Astrocyte (in vitro differentiated cells and primary cell): ENCODE measurements at places on chromosomes 12 and 14. TPM values are rescaled to one million over a fixed set of nuclear protein-coding genes. Genes with fewer than 3 reads are reported as not detected.

The XPOT gene
- 142 and 144 TPM in 2 replicates for total RNA-seq

The TAS2R8 gene
- not detected in 2 replicates for total RNA-seq

The DACT1 gene
- 49.3 and 55.0 TPM in 2 replicates for total RNA-seq

The TCP11L2 gene
- total RNA-seq: 22.0 and 27.4 TPM in 2 replicates

The TTC6 gene
- not detected in 2 replicates for total RNA-seq

The COX8C gene
- not detected in 2 replicates for total RNA-seq

The TAS2R30 gene
- total RNA-seq: 1.3 and 1.7 TPM in 2 replicates

DNA sequence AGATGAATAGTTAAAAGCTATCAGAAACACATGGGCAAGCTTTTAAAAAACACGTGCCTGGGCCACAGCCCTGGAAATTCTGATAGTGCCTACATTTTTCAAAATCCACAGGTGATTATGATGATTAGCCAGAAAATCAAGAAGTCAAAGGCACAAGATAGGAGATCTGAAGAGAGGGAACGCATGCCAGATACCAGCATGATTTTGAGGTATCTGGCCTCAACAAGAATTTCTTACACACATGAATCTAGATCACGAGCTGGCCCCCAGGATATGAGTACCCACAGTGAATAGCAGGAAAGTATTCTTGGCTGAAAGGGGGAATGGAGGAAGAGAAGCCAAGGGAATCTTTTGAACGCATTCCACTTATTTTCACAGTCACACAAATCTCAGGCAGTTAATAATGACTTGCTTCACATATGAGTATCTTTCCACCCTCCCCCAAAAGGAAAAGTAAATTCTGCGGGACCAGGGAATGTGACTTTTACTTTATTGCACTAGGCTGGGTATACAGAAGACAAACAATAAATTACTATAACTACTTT lies 438.2 kb downstream of the BCAT1 start:
- H3K27me3 ChIP-seq: no peaks in the 10 kb centered on the region
- no peaks in the 10 kb centered on the region for H3K36me3 ChIP-seq
- H3K4me3 ChIP-seq: no peak overlapping the region
- H3K27ac ChIP-seq: no peak overlapping the region
- no peaks in the 10 kb centered on the region for H3K4me1 ChIP-seq

- peak overlapping the region; percentile 77 for H3K4me3 ChIP-seq
- H3K36me3 ChIP-seq: no peaks in the 10 kb centered on the region
- peaks cover 21% of the 10 kb centered on the region for H3K4me1 ChIP-seq
Observed at GRCh38 chr12:27334042-27334720, 1.5 kb downstream of the BMAL2 start.

GRCh38 chr14:45133683-45134050 lies 614 bp downstream of the FKBP3 start:
- H3K36me3 ChIP-seq: peaks cover 6% of the 10 kb centered on the region
- peak overlapping the region; percentile 83 for H3K27ac ChIP-seq
- H3K27me3 ChIP-seq: no peaks in the 10 kb centered on the region

DNA sequence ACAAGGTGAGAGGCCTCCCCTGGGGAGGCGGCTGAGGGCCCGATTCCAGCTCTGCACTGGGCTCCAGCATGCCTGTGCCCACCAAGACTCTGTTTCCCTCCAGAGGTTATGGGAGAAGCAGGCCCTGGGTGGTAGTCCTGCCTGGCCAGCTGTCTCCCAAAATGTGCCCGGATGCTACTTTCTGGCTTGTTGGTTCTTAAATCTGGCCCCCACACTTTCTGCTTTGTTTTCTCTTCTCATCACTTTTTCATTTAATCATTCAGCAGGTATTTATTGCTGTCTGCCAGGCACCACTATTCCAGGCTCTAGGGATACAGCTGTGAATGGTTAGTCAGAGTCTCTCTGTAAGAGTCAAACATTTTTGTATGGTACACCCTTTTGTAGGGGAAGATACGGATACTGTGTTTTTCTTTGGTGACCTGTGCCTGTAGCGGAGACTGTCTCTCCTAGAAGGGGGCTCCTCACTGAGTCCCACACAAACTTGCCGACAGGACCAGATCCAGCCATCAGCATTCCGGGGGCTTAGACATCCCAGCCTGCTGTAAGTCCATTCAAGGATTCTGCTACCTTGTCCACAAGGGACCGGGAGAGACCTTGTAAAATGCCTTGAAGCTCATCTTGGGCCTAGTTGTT lies 3.8 kb downstream of the DHRS2 start:
- no peak overlapping the region for H3K27ac ChIP-seq
- no peaks in the 10 kb centered on the region for H3K27me3 ChIP-seq
- H3K4me1 ChIP-seq: no peaks in the 10 kb centered on the region
- H3K36me3 ChIP-seq: no peaks in the 10 kb centered on the region
- no peak for DNase-seq
- H3K4me3 ChIP-seq: no peak overlapping the region

GRCh38 chr14:68972507-68973218 lies 6.4 kb downstream of the ACTN1 start:
- H3K27me3 ChIP-seq: no peaks in the 10 kb centered on the region
- DNase-seq: no peak
- H3K36me3 ChIP-seq: peaks cover 72% of the 10 kb centered on the region
- H3K4me3 ChIP-seq: no peak overlapping the region
- H3K27ac ChIP-seq: peak overlapping the region; percentile 27
- peaks cover 90% of the 10 kb centered on the region for H3K4me1 ChIP-seq

DNA sequence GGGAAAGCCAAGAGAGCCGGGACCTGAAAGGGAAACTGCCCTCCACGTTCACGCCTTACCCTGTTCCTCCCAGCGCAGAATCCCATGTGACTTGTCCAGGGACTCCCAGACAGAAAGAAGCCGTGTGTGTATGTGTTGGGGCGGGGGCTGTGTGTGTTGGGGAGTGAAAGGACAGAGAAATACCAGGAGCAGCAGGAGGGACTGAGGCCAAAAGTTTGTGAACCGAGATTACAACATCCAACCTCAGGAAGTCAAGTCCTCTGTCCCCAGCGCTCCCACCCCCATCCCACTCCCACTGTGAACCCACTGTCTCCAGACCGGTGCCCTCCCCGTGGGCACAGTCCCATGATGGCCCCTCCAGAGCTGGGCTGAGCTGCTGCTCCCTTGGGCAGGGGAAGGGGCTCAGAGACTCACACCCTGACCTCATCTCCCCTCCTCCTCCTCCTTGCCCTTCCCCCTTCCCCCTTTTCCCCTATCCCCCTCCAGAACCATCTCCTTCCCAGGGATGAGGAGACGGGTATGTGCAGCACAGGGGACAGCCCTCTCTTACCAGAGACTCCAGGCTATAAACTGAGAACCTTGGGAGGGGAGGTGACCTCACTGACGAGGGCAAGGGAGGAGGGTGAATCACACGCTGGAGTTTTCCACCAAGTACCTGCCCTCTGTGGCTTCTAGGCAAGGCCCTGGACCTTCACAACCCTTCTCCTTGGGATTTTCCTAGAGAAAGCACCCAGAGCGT lies at the start of gene SLC6A12:
TSS of gene SLC6A12 (minus strand) at position 155 of the 739 bp plus-strand sequence. CDS start 4,171 bp downstream, outside the sequence.
- peaks cover 22% of the 10 kb centered on the region for H3K27me3 ChIP-seq
- no peaks in the 10 kb centered on the region for H3K36me3 ChIP-seq
- DNase-seq: no peak
- H3K4me1 ChIP-seq: no peaks in the 10 kb centered on the region
- no peak within 1 kb of the TSS for H3K4me3 ChIP-seq

DNA sequence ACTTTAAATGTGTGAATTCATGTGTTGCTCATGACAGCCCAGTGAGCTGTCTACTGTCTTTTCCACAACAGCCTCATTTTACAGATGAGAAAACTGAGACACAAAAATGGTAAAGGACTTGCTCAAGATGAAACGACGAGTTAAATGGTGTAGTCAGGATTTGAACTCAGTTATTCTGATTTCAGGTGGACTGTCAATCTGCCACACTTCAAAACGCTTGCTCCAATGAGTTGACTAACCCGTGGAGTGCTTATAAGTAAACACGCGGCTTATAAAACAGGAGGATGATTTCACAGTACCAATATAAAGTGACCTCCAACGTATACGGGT lies 652 bp upstream of the POLE2 start:
- no peaks in the 10 kb centered on the region for H3K36me3 ChIP-seq
- no peaks in the 10 kb centered on the region for H3K27me3 ChIP-seq
- H3K27ac ChIP-seq: no peak overlapping the region
- H3K4me3 ChIP-seq: no peak overlapping the region
- peaks cover 4% of the 10 kb centered on the region for H3K4me1 ChIP-seq
- DNase-seq: no peak

GRCh38 chr12:101582937-101583336 lies 11.8 kb upstream of the MYBPC1 start:
- no peak overlapping the region for H3K4me3 ChIP-seq
- H3K27me3 ChIP-seq: no peaks in the 10 kb centered on the region
- DNase-seq: no peak
- no peaks in the 10 kb centered on the region for H3K4me1 ChIP-seq
- H3K36me3 ChIP-seq: no peaks in the 10 kb centered on the region

DNA sequence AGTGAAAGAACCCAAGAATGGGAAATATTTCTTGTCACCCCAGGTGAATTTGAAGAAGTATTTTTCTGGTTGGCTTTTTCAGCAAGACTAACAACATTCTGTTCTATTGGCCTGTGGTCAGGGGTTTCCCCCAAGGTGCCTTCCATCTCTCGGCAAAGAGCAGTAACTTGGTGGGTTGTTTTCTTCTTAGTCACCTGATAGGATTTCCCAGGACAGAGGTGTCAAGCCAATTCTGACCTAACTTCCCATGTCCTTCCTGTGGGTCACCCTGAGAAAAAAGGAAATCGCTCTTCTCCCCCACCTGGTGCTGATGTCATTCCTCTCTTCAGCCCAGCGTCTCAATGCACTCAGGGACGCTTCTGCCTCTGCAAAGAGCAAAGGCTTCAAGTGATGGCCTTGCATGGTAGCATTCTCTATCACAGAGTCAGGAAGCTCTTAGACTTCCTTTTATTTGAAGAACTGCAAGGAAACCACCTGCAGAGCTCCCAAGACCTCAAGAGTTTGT lies 16.1 kb upstream of the IFNG start:
- no peak for DNase-seq
- no peak overlapping the region for H3K27ac ChIP-seq
- H3K4me3 ChIP-seq: no peak overlapping the region
- H3K36me3 ChIP-seq: no peaks in the 10 kb centered on the region
- peaks cover 4% of the 10 kb centered on the region for H3K27me3 ChIP-seq
- no peaks in the 10 kb centered on the region for H3K4me1 ChIP-seq

GRCh38 chr14:72311116-72311515 lies 378.9 kb downstream of the RGS6 start:
- H3K27me3 ChIP-seq: no peaks in the 10 kb centered on the region
- DNase-seq: no peak
- H3K36me3 ChIP-seq: no peaks in the 10 kb centered on the region
- no peaks in the 10 kb centered on the region for H3K4me1 ChIP-seq
- H3K27ac ChIP-seq: no peak overlapping the region

GRCh38 chr12:130335517-130336392 lies 1.9 kb upstream of the PIWIL1 start:
- no peak overlapping the region for H3K27ac ChIP-seq
- no peaks in the 10 kb centered on the region for H3K27me3 ChIP-seq
- no peak overlapping the region for H3K4me3 ChIP-seq
- peak; percentile 8 for DNase-seq
- H3K4me1 ChIP-seq: no peaks in the 10 kb centered on the region
- H3K36me3 ChIP-seq: no peaks in the 10 kb centered on the region

DNA sequence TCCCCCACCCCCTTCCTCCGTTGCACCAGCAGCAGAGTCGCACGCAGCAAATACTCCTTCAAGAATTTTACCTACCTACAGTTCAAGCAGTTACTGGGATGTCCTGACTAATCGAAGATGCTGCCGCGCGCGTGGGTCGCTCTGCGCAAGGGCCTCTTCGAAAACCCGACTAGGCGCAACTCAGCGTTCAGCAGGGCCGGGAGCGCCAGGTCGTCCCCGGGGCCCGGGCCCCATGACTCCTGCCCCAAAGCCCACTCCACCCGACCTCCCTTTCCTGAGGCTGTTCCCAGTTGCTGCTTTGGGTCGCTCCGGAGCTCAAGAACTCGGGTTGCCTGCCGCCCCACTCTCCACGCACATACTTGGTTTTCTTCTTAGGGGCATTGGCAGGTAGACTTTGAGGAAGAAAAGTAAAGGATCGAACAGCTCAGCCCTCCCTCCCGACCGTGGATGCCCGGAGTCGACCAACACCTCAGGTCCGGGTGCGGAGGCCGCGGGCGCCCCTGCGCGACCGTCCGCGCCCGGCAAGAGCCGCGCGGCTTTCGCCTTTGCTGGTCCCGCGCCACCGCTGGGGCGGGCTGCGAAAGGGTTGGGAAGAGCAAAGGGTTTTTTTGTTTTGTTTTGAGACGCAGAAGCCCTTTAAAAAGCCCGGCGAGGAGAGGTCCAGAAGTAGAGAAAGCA lies 1.9 kb downstream of the BMP4 start:
- H3K27me3 ChIP-seq: peaks cover 47% of the 10 kb centered on the region
- H3K27ac ChIP-seq: no peak overlapping the region
- H3K4me3 ChIP-seq: peak overlapping the region; percentile 69
- peak; percentile 39 for DNase-seq
- peaks cover 32% of the 10 kb centered on the region for H3K4me1 ChIP-seq
